Smooth muscle cell of the coronary artery (primary cell): ENCODE measurements at places on chromosomes 2 and 18. TPM values are rescaled to one million over a fixed set of nuclear protein-coding genes. Genes with fewer than 3 reads are reported as not detected.

The RNF144A gene
- total RNA-seq, result 1.7 and 5.1 TPM in 2 replicates

The SERPINB13 gene
- total RNA-seq, result not detected in 2 replicates

The ASB18 gene
- not detected in 2 replicates for total RNA-seq

The UPP2 gene
- total RNA-seq, result 0.23 TPM in 1 of 2 replicates, not detected in the other

The PID1 gene
- total RNA-seq, result 6.6 and 11.4 TPM in 2 replicates

The NEB gene
- 0.08 and 0.94 TPM in 2 replicates for total RNA-seq

The CD226 gene
- total RNA-seq, result 0.15 and 0.23 TPM in 2 replicates

The FEV gene
- not detected in 2 replicates for total RNA-seq

The FASTKD2 gene
- 27.0 and 39.9 TPM in 2 replicates for total RNA-seq

The HOXD4 gene
- 0.08 TPM in 1 of 2 replicates, not detected in the other for total RNA-seq

The TSPYL6 gene
- total RNA-seq, result under 0.01 TPM in 1 of 2 replicates, not detected in the other

The MITD1 gene
- total RNA-seq, result 18.9 and 28.9 TPM in 2 replicates

The ZNF396 gene
- total RNA-seq, result 0.59 and 1.6 TPM in 2 replicates
